OCI-LY7 (cell line): ENCODE measurements at places on chromosomes 6 and 20.

DNA sequence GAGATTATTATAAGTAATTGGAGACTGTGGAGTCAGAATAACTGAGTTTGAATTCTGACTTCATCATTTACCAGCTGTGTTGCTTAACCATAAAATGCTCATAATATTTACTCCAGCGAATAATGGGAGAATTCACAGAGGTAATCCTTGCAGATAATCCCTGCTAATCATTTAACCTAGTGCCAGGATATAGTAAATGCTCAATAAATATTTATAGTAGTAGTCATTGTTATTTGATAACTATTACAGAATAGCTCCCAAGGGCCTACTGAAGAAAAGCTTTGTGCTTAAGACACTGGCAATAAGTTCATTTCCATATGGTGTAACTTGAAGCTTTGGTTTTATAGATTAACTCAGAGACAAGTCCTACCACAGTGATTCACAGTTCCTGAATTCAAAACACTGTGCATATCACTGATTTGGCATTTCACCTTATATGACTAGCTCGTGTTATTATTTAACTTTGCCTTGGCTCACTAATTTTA is 208.8 kb upstream of the PLCB4 start:
- no peak for DNase-seq

- no peak for DNase-seq
Observed at GRCh38 chr6:78505178-78505577, 362.2 kb upstream of the IRAK1BP1 start.

- peak; percentile 39 for DNase-seq
Observed at GRCh38 chr6:159043251-159043650, 1.5 kb downstream of the TAGAP start.

DNA sequence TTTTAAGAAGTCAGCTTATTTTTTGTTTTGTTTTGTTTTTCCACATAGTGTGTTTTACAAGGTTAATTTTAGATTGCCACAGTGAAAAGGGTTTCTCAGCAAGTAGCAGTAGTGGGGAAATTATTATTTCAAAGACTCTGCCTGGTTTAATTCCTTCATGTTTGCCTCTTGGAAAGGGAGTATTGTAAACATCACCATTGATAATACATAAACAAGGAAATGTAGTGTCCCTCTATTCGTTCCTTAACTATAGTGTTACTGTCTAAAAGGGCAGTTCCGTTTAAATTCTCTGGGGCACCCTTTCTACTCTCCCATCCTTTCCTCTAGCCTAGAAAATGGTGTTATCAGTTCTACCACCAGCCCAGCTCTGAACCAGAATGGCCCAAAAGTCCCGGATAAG is 391.0 kb upstream of the SOX4 start:
- no peak for DNase-seq

GRCh38 chr6:158170656-158171081 is 2.5 kb downstream of the GTF2H5 start:
- DNase-seq, result no peak

DNA sequence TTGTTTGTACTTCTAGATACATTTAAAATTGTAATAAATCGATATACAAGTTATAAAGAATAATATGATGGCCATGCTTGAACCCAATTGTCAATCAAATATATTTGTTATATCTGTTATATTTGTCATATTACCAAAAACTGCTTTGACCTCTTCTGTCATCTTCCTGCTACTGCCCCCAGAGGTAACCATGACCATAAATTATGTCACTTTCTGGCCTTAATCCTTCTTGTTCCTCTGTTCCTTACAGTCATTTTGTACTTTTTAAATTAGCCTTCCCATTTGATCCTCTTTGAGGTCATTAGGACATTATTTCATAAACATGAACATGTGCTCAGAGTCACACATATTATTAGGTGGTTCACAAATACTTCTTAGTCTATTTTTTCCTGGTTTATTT is 124.7 kb downstream of the HFE start:
- DNase-seq, result peak; percentile 43

- peak; percentile 78 for DNase-seq
Observed at GRCh38 chr6:36615018-36615761, 21.0 kb downstream of the SRSF3 start.

GRCh38 chr6:11710311-11710761 is 68.3 kb downstream of the ADTRP start:
- DNase-seq, result no peak

DNA sequence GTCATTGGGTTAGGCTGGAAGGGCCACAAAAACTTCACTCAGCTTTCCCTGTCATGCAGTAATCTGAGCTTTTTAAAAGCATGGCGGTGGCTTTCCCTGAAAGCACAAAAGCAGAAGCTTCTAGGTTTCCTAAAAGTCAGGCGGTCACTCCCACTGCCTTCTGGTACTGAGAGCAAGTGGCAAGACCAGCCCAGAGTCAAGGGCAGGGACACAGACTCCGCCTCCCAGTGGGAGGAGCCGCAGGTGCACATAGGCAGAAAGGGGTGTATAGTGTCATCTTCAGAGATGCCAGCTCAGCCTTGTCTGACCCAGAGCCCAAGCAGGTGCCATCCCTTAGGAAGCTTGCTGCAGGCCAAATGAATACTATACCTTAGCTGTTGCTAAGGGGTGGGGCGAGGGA is 18.0 kb upstream of the PACSIN1 start:
- peak; percentile 62 for DNase-seq

GRCh38 chr6:89997456-89998445 is 103.5 kb downstream of the GJA10 start:
- DNase-seq, result no peak

GRCh38 chr6:13500264-13500663 is 12.9 kb upstream of the GFOD1 start:
- DNase-seq, result no peak

GRCh38 chr20:4091490-4092479 is 76.4 kb upstream of the RNF24 start:
- peak; percentile 29 for DNase-seq

DNA sequence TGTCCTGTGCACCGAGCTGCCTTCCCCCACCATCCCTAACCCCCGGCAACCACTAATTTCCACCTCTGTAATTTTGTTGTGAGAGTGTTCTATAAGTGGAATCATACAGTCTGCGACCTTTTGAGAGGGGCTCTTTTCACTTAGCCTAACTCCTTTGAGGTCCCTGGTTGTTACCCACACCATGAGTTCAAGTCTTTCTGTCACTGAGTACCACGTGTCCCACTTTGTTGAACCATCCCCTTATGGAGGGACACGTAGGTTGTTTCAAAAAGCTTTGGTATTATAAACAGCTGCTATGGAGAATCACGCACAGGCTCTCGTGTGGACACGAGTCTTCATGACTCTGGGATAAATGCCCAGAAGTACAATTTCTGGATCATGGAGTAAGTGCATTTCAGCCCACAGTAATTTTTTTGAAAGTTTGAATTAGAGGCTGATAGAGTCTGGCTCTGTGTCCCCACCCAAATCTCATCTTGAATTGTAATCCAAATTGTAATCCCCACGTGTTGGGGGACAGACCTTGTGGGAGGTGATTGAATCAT is 9.5 kb downstream of the FAM209B start:
- no peak for DNase-seq

GRCh38 chr6:13678255-13678983 is 33.2 kb downstream of the RANBP9 start:
- no peak for DNase-seq

DNA sequence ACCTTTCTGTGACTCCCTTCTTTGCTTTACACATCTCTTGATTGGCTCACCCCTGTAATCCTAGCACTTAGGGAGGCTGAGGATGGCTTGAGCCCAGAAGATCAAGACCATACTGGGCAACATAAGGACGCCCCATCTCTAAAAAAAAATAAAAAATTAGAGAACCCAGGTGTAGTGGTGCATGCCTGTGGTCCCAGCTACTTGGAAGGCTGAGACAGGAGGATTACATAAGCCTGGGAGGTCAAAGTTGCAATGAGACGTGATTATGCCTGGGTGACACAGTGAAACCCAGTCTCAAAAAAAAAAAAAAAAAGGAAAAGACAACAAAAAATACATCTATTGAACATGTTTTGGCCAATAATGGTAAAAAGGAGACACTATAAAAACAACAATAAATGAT is 37.8 kb downstream of the CHD6 start:
- no peak for DNase-seq

- DNase-seq, result peak; percentile 79
Observed at GRCh38 chr6:41071501-41071922, 644 bp downstream of the OARD1 start.

GRCh38 chr6:29965563-29965872 is 23.2 kb downstream of the HLA-A start:
- DNase-seq, result peak; percentile 20

DNA sequence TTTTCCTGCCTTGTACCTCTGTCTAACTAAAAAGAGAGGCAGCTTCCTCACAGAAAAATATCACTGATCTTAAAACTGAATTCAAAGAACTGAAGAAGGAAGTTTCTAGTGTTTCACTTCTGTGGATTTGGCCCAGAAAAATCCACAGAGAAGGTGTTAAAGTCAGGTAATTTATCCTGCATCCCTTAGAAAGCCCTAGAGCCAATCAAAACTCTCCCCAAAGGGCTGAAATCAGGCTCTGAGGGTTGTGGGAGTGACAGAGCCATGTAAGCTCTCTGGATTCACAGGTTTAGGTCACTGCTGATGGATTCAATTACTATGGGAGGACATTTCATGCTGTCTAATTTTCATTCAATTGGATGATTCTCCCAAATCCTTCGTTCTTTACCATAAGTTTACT is 152.3 kb downstream of the OR2B2 start:
- no peak for DNase-seq
